ENCODE measurements at places on chromosomes 6 and 20.

GRCh38 chr6:111796310-111796918 lies 76.8 kb downstream of the FYN start:
- no peak for DNase-seq

DNA sequence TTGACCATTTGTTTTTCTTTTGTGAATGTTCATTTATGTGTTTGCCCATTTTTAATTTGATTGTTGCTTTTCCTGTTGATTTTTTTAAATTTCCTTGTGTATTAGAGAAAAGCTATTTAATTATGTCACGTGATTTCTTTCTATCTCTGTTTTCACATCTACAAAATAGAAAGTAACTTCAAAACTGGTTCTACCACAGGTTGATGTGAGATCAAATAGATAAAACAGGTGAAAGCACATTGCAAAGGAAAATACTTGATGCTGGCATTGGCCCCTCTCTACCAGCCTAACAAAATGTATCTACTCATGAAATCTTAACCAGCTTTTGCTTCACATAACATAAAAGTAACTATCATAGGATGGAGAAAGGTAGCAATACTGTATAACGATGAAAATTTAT lies 129.2 kb downstream of the TMEM242 start:
- no peak for DNase-seq

GRCh38 chr6:53058388-53059195 lies 6.6 kb upstream of the FBXO9 start:
- peak; percentile 54 for DNase-seq

GRCh38 chr6:54959820-54960219 lies 113.2 kb downstream of the FAM83B start:
- no peak for DNase-seq

DNA sequence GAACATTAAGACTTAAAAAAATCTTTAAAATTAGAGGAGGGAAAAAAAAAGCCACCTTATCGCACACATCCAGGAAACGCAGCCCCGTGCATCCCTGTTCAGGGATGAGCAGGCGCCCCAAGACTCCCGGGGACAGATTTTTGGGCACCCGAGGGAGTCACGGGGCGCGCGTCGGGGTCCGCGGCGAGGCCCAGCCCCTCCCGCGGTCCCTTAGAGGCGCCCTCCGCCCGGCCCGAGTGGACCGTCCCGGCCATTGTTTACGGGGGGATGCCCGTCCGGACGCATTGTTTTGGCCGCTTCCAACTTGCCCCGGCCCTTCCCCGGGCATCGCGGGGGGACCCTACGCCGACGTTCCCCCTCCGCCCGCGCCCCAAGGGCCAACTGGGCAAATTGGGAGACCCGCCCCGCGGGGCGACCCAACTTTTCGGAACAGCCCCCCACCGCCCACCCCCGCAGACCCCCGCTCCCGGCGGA lies 610 bp downstream of the ZNF217 start:
- DNase-seq, result peak; percentile 54

GRCh38 chr6:154359161-154359574 lies 2.6 kb upstream of the IPCEF1 start:
- DNase-seq, result peak; percentile 50

- no peak for DNase-seq
Measured at GRCh38 chr6:89818977-89819335, 638 bp downstream of the MDN1 start.

DNA sequence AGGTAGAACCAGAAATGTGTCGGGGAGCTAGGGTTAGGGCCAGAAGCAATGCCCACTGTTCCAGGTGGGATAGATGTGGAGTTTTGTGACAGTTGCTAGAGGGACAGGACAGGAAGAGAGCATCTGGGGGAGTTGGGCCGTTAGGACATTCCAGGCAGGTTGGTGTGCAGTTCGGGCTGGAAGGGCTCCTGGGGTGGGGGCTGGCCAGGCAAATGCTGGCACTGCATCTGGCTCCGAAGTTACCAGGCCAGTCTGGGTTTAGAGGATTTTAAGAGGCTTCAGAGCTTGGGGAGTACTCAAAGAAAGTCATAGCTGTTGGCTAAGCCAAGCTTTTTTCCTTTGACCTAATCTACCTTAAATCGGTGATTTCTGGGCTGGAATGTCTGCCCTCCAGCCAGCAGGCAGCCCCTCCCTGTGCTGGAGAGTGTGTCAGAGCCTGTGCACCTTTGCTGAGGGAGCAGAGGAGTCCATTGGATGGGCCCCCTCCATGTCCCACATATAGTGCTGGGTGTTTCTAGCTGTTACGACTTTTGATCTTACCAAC lies 20.8 kb downstream of the PLCG1 start:
- DNase-seq, result no peak

DNA sequence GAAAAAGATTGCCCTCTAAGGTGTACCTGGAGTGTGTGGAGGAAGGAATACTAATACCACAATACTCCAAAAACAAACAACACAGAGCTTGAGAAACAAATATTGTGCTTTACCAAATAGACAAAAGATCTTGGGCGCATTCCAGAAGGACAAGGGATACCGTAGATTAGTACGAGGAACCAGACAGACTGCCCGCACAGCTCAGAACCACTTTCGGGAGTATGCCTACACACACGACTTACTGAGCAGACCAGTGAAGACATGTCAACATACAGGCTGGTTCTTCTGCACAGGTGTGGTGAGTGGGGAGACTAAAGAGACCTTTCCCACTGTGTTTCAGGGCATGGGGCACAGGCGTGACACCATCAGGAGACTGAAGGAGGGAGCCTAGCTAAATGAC lies 15.8 kb upstream of the FOXQ1 start:
- DNase-seq, result no peak

DNA sequence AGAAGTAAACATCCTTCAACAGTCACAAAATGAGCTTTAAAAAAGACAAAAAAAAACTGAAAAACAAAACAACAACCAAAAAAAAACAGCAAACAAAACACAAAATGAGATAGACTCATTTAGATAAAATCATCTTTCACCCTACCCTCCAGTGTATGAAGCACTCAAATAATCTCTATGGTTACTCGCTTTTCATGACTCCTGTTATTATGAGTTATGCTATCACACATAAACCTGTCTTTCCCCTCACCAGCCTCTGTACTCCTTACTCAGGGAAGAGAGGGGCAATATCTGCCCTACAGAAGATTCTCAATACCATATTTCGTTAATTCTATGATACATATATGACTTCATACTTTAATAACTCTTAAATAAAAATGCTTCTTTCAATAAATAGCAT lies 158.2 kb downstream of the TPBG start:
- no peak for DNase-seq
